ENCODE measurements at places on chromosomes 7 and 10.

- no peak for DNase-seq
Observed at GRCh38 chr7:98175260-98175940, 35.8 kb upstream of the BHLHA15 start.

- no peak for DNase-seq
Observed at GRCh38 chr10:113329121-113329596, 223.7 kb upstream of the HABP2 start.

GRCh38 chr10:14635043-14635710 is 139.5 kb downstream of the FAM107B start:
- no peak for DNase-seq

DNA sequence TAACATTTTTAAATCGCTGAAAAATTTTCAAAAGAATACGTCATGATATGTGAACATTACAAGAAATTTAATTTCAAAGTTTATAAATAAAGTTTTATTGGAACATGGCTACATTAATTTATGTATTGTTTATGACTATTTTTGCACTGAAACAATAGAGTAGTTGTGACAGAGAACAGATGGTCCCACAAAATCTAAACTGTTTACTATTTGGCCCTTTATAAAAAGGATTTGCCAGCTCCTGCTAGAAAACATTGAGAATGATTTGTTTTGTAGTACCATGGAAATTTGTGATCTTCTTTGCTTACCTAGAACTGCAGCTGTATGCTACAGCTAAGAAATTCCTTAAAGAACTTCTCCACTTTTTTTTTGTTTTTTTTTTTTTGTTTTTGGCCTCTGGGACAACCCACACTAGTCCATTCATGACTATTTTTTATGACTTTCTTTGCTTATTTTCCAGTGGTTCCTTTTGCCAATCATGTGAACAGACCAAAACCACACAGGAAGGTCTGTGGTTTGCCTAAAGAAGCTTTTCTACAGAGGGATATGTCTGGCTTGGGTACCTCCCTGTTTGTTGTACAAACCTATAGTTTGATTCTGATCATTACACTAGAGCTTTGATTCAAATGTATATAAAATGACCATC is 55.7 kb downstream of the ST7 start:
- no peak for DNase-seq

- DNase-seq, result no peak
Observed at GRCh38 chr10:88473989-88474883, 108.9 kb downstream of the RNLS start.

- DNase-seq, result no peak
Observed at GRCh38 chr7:136698977-136699376, 169.5 kb upstream of the CHRM2 start.

Measured in activated T-helper 1 cell treated with Interleukin-2 at 50 U/mL for 16 hours (primary cell).